A172 (cell line): ENCODE measurements at places on chromosomes 1 and 21.

- DNase-seq, result no peak
Measured at GRCh38 chr1:161274874-161275273, 16.3 kb downstream of the PCP4L1 start.

DNA sequence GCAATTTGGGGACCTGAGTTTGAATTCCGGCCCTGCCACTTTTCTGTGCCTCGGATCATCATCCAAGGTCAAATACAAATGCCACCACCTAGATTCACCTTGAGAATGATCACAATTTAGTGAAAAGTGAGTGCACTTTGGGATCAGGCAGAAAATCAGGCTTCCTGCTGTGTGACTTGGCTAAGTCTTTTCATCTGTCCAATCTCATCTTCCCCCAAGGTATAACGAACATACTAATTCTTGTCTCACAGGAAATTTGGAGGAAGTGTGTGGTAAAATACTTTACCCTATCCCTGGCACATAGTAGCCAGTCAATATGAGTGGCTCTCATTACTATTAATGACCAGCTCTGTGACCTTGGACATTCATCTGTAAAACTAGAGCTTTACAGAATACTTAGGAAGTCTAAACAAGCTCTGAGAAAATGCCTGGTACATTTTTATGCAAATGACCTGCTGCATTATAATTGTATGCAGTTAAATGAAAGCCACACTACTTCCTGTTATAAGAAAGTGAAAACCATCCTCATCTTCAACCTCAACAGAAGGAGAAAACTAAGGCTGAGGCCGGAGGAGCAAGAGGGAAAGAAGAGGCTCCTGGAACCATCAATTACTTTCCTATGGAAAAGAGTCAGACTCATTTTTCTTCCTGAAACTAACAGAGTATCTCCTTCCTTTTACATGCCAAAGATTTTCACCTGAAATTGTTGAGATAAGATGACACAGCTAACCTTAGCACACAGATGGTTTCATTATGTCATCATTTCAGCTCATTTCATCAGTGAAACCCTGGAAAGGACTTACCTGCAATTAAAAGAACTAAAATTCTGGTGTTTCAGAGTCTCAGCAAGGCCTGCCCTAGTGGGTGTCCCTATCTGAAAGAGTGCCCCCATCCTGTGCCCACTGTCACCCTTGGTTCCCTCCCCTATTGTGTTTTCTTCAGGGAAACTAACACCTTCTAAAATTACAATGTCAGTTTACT, 32.6 kb upstream of the RGS8 start:
- DNase-seq, result no peak

DNA sequence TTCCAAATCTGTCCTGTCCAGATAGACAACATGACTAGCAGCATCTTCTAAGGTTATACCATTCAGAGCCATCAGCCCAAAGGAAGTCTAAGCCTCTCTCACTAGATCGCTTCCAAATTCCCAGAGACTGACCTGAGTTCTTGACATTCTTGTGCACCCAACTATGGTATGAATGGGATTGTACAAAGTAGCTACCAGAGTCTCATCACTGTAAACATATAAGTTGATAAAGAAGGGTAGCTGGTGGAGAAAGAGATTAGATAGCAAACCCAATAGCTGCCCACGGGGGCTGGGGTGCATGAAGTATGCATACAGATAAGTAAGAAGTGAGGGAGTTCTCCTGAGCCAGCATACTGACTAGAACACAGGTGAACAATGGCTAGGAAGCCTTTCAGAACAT, 180.0 kb downstream of the PLPP3 start:
- no peak for DNase-seq

DNA sequence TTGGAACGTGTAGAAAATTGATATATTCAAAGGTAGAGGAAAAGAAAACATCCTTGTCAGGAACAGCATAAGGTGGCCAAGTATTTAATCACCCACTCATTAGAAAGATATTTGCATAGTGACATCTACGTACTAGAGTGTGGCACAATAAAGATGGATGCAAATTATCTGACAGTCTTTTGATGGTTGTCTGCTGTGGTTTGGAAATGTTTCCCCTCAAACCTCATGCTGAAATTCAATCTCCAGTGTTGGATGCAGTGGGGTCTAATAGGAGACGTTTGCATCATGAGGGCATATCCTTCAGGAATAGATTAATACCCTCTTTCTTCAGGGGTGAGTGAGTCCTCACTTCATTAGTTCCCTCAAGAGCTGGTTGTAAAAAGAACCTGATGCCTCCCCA, 34.1 kb upstream of the RUNX1 start:
- DNase-seq, result no peak

DNA sequence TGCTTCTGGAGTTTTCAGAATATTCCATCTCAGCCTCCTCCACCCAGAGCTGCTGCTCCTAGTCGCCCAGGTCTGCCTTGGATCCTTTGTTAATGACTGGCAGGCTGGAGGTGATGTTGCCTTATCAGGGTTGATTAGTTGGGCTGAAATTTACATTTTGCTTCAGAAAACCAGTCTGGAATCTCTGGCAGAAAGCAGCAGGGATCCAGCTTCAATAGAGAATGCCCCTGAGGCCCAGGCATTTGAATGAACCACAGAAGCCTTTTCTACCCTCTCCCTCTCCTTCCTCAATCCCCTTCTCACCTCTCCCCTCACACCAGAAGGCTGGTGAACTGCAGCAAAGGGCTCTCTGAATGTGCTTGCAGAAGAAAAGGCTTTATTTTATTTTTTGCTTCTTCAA, 83.2 kb downstream of the PLXNA2 start:
- DNase-seq, result no peak

DNA sequence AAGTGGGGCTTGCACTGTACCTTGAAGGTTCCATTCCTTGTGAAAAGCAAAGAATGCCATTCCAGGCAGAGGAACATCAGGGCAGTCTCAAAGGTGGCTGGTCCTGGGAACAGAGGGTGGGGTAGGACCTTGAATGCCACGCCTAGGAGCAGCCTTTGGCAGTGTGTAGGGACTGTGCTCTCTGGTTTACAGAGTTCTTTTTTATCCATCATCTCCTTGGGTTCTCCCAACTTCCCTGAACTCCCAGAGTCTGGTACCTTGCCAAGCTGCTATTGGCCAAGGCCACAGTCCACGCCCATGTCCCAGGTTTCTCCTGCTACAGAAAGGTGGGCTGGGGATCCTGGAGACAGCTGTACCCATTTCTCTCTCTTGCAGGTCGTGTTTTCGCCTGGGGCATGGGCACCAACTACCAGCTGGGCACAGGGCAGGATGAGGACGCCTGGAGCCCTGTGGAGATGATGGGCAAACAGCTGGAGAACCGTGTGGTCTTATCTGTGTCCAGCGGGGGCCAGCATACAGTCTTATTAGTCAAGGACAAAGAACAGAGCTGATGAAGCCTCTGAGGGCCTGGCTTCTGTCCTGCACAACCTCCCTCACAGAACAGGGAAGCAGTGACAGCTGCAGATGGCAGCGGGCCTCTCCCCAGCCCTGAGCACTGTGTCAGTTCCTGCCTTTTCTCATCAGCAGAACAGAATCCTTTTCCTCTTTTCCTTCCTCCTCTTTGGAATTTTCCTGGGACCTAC, 15.3 kb upstream of the TRNAU1AP start:
- no peak for DNase-seq
